Stimulated activated CD8-positive, alpha-beta memory T cell treated with anti-CD3 and anti-CD28 coated beads, Interleukin-7, amount 100 ng/mL, for 48 hours (primary cell): ENCODE measurements at places on chromosomes 7 and 10.

- no peak for DNase-seq
Observed at GRCh38 chr10:6625428-6625827, 45.4 kb upstream of the PRKCQ start.

GRCh38 chr7:114084472-114085312 is 165.9 kb upstream of the PPP1R3A start:
- no peak for DNase-seq

- no peak for DNase-seq
Observed at GRCh38 chr10:83987216-83987615, 152.1 kb upstream of the GHITM start.

DNA sequence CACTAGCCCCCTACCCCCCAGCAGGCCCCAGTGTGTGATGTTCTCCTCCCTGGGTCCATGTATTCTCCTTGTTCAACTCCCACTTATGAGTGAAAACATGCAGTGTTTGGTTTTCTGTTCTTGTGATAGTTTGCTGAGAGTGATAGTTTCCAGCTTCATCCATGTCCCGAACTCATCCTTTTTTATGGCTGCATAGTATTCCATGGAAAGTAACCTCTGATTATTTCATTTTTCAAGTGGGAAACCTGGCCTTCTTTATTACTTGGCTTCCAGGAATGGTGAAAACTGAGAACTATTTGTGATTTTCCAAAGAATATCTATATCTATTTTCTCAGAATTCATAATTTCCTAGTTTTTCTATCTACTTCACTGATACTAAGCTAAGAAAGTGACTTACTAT is 235.0 kb downstream of the MTERF1 start:
- no peak for DNase-seq

- no peak for DNase-seq
Observed at GRCh38 chr7:33517191-33517590, 387.8 kb downstream of the BBS9 start.

GRCh38 chr10:109998513-109998912 is 9.3 kb upstream of the ADD3 start:
- no peak for DNase-seq

GRCh38 chr10:3395458-3395861 is 222.9 kb upstream of the PITRM1 start:
- DNase-seq = no peak
